NCI-H524 (cell line): ENCODE measurements at places on chromosomes 13 and 19.
A peak's percentile ranks its signal among the peaks of the same experiment; 100 is the strongest.

DNA sequence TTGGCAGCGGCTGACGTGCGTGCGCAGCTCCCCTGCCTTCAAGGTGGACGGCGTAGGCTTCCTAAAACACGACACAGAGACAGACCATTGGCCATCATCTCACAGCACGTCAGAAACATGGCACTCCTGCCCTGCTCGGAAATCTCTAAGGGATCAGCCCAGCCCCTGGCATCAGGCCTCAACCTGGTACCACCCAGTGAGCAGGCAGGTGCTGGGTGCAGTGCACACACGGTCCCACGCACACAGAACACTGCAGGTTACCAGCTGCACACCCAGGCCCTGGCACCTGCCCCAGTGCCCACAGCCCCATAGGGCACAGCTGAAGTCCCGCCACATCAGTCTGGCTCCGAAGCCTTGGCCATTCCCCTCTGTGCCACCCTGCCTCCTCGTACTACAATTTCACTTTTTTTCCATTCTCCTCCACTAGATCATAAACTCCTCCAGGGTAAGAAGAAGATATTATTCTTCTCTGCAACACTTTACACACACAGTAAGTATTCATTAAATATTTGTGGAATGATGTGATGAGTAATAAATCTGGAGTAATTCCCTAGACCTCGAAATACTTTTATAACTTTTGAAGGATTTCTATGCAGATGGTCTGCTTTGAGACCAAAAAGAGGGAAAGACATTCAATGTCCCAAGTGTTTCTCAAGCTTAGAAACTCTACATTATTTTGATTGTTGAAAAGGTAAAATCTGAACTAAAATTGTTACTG is 156.4 kb downstream of the COL4A1 start:
- no peak for DNase-seq

- DNase-seq: no peak
Measured at GRCh38 chr19:31515931-31516330, 166.7 kb upstream of the TSHZ3 start.

DNA sequence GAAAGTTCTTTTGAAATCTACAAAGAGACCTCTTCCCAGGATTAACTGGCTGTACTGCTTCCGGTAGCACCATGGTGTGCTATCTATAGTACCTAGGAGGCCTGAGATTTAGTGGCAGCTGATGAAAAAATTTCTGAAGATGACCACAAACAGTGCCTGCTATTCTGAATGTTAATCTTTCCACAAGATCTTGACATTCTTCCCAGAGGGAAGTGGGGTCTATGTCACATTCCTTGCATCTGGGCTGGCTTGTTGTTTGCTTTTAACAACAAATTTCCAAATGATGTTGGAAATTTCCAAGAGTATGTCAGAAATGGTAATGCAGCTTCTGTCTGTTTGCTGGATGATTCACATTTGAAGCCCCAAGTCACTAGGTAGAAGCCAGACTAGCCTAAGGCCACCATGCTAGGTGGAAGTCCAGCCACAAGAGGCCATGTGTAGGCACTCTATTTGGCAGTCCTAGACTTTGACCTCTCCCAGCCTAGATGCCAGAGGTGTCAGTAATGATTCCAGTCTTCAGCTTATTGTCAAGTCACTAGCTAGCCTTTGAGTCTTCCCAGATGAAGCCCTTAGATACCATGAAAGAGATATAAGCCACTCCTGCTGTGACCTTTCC is 22.1 kb downstream of the SPART start:
- DNase-seq: no peak

- DNase-seq: no peak
Measured at GRCh38 chr13:73462241-73462640, 403.4 kb downstream of the KLF5 start.

GRCh38 chr13:98284679-98285078 is 107.6 kb upstream of the RNF113B start:
- peak; percentile 91 for DNase-seq

DNA sequence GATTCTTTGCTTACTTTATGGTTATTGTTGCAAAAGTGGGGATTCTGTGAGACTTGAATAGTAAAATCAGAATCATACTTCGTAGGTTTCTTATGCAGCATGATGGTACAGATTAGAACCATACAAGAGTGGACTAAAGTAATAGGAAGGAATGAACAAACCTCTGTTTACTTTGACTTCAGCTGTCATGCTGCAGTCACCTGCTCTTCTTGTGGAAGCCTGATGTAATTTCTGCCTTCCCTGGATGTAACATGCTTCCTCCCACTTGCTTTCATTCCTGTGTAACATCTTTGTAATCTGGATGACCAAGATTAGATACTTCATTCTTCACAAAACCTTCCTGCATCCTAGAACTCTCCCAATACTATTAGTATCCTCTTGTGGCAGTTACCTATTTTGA is 235.0 kb downstream of the PCCA start:
- no peak for DNase-seq
